ENCODE measurements at places on chromosomes 1 and 21. TPM values are rescaled to one million over a fixed set of nuclear protein-coding genes. Genes with fewer than 3 reads are reported as not detected.

Gene AXDND1
- 0.40 TPM for total RNA-seq

Gene KRTAP19-3
- total RNA-seq: not detected

Gene LTN1
- total RNA-seq: 25.7 TPM

Gene FAM229A
- total RNA-seq: 8.5 TPM

Gene PEAR1
- total RNA-seq: 0.15 TPM

Gene KRTAP11-1
- total RNA-seq: not detected

Gene LRRC41
- 40.6 TPM for total RNA-seq

Gene CFAP126
- total RNA-seq: not detected

Gene TESK2
- total RNA-seq: 3.5 TPM

GRCh38 chr1:182995894-182996293, 27.3 kb upstream of the LAMC1 start:
- no peak overlapping the region for H3K27ac ChIP-seq
- H3K27me3 ChIP-seq: peaks cover 38% of the 10 kb centered on the region
- no peak overlapping the region for H3K4me3 ChIP-seq
- no peaks in the 10 kb centered on the region for H3K36me3 ChIP-seq
- H3K4me1 ChIP-seq: no peaks in the 10 kb centered on the region
- no peak for DNase-seq

GRCh38 chr1:158203693-158204457, 23.2 kb downstream of the CD1D start:
- H3K4me3 ChIP-seq: no peak overlapping the region
- no peaks in the 10 kb centered on the region for H3K36me3 ChIP-seq
- H3K27me3 ChIP-seq: peaks cover 30% of the 10 kb centered on the region
- H3K4me1 ChIP-seq: peaks cover 13% of the 10 kb centered on the region
- H3K27ac ChIP-seq: no peak overlapping the region

GRCh38 chr1:177600321-177600720, 369.5 kb downstream of the SEC16B start:
- H3K4me3 ChIP-seq: no peak overlapping the region
- H3K36me3 ChIP-seq: no peaks in the 10 kb centered on the region
- no peaks in the 10 kb centered on the region for H3K27me3 ChIP-seq
- H3K4me1 ChIP-seq: no peaks in the 10 kb centered on the region

GRCh38 chr1:176696109-176696508, 233.1 kb downstream of the PAPPA2 start:
- DNase-seq: no peak
- no peak overlapping the region for H3K4me3 ChIP-seq
- no peak overlapping the region for H3K27ac ChIP-seq
- H3K36me3 ChIP-seq: no peaks in the 10 kb centered on the region
- no peaks in the 10 kb centered on the region for H3K4me1 ChIP-seq
- no peaks in the 10 kb centered on the region for H3K27me3 ChIP-seq

DNA sequence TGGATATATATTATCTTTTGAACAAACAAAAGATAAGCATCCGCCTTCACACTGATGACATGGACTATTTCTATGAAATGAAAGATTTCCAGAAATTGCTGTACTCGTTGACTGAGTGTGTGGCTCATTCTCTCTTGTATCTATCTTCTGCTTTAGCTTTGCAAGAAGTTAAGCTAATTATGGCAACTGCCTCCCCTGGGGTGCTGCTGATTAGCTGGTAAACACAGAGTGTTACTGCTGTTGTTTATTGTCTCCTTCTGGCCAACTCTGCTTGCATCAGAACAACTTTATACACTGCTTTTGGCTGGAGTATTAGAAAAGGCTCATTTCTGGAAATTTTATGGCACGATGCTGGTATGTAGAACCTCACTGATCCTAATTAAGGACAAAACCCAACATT, 95.6 kb upstream of the SNX7 start:
- DNase-seq: no peak
- H3K36me3 ChIP-seq: no peaks in the 10 kb centered on the region
- H3K27me3 ChIP-seq: no peaks in the 10 kb centered on the region
- H3K4me3 ChIP-seq: no peak overlapping the region
- no peaks in the 10 kb centered on the region for H3K4me1 ChIP-seq
- no peak overlapping the region for H3K27ac ChIP-seq

- H3K36me3 ChIP-seq: peaks cover 4% of the 10 kb centered on the region
- H3K27ac ChIP-seq: no peak overlapping the region
- H3K27me3 ChIP-seq: peaks cover 5% of the 10 kb centered on the region
- no peak for DNase-seq
- H3K4me3 ChIP-seq: no peak overlapping the region
Measured at GRCh38 chr1:160022330-160023310, 9.2 kb downstream of the PIGM start.

GRCh38 chr1:23593556-23594148, 34.4 kb upstream of the ID3 start:
- H3K4me3 ChIP-seq: no peak overlapping the region
- peak overlapping the region; percentile 32 for H3K27ac ChIP-seq
- no peak for DNase-seq
- H3K4me1 ChIP-seq: peaks cover 76% of the 10 kb centered on the region
- no peaks in the 10 kb centered on the region for H3K27me3 ChIP-seq
- peaks cover 2% of the 10 kb centered on the region for H3K36me3 ChIP-seq

DNA sequence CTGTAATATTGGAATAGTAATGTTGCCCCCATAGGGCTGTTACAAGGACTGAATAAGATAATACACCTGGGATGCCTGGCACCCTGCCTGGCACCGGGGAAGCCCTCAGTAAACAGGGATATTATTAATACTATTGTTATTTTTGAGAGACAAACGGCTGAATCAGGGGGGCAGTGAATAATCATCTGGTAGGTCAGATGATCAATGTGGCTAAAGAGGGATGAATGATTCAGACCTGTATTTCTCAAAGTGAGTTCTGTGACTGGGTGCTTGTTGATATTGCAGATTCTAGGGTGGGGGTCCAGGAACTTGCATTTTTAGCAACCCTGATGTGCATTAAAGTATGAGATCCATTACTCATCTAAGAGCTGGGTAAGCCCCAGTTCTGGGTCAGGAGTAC, 46.2 kb upstream of the BCL10 start:
- no peak overlapping the region for H3K4me3 ChIP-seq
- no peak overlapping the region for H3K27ac ChIP-seq
- peaks cover 60% of the 10 kb centered on the region for H3K27me3 ChIP-seq
- H3K36me3 ChIP-seq: no peaks in the 10 kb centered on the region

DNA sequence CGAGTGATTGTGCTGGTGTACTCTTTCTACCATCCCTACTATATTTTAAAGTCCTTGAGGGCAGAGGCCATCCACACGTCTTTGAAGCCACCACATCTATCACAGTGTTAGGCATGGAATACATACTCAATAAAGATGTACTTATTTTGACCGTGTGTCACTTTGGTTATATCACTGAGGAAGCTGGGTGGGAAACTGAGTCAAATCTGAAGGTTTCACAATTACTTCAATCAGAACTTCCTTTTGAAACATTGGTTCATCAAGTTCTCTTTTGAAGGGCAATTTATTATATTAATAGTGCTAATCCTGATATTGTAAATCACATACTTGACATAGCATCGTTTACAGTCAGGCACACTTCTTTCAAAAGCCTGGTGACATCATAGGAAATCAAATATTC, 53.3 kb upstream of the ATP1B1 start:
- H3K27ac ChIP-seq: no peak overlapping the region
- H3K36me3 ChIP-seq: no peaks in the 10 kb centered on the region
- H3K27me3 ChIP-seq: peaks cover 16% of the 10 kb centered on the region
- no peak overlapping the region for H3K4me3 ChIP-seq
- H3K4me1 ChIP-seq: peaks cover 18% of the 10 kb centered on the region

DNA sequence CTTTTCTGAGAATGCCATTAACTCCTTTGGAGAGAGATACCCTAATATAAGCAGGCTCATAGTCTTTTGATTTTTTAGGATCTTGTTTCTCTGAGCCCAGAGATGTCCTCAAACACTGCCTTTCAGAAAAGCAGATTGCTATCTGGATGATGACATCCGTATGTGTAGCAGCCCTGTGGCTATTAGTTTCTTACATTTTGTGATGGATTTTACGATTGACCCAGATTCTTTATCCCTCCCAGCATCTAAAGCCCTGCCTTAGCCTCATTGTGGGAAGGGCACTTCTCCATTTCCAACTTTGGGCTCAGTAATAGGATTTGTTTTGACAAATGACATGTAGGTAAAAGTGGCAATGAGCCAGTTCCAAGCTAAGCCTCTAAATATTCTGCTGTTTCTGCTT, 300.3 kb downstream of the TTLL7 start:
- no peak overlapping the region for H3K4me3 ChIP-seq
- no peak for DNase-seq
- H3K27me3 ChIP-seq: no peaks in the 10 kb centered on the region

DNA sequence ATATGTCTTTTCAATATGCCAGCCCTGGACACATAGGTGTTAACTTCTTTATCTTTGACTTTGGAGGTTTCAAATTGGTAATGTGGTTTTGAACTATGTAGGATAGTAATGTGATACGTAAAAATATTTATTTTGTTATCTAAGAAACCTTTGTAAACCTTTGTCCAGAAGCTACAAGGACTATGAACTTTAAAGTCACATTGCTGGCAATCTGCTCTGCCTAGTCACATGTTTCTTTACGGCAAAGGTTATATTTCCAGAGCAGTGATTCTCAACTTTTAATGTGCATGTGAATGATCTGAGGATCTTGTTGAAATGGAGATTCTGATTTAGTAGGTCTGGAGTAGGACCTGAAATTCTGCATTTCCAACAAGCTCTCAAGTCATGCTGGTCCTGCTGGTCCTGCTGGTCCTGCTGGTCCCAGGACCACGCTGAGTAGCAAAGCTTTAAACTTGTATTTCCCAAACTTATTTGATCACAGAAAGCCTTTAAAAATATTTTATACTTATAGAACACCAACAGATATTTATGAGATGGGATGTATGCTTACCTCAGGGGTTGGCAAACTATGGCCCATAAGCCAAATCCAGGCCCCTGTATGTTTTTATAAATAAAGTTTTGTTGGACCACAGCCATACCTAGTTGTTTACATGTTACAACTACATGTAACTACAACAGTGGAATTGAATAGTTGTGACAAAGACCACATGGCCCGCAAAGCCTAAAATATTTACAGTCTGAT, 57.9 kb upstream of the QSOX1 start:
- DNase-seq: no peak
- H3K36me3 ChIP-seq: peaks cover 48% of the 10 kb centered on the region
- H3K4me3 ChIP-seq: no peak overlapping the region
- H3K27me3 ChIP-seq: no peaks in the 10 kb centered on the region
- no peak overlapping the region for H3K27ac ChIP-seq

- peaks cover 5% of the 10 kb centered on the region for H3K4me1 ChIP-seq
- no peak overlapping the region for H3K27ac ChIP-seq
- no peak overlapping the region for H3K4me3 ChIP-seq
- no peak for DNase-seq
- H3K36me3 ChIP-seq: peaks cover 53% of the 10 kb centered on the region
Measured at GRCh38 chr1:184698016-184698415, 56.6 kb downstream of the EDEM3 start.

DNA sequence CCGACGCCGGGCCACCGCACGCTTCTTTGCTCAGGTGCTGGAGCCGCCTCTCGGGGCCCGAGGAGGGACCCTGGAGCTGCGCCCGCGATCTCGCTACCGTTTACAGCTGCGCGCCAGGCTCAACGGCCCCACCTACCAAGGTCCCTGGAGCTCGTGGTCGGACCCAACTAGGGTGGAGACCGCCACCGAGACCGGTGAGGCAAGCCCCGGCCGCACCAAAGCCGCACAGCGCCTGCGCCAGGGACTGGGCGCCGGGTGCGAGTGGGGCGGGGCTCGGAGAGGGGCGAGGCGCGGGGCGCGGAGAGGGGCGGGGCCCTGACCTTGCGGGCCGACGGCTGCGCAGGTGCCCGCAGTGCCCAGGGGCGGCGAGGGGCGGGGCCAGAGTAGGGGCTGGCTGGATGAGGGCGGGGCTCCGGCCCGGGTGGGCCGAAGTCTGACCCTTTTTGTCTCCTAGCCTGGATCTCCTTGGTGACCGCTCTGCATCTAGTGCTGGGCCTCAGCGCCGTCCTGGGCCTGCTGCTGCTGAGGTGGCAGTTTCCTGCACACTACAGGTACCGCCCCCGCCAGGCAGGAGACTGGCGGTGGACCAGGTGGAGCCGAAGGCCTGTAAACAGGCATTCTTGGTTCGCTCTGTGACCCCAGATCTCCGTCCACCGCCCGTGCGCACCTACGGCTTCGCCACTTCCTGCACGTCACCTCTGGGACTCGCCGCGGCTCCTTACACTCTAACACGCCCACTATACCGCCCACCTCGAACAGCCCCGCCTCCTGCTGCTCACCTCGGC, 9.8 kb upstream of the CDC20 start:
- peak; percentile 76 for DNase-seq
- H3K36me3 ChIP-seq: no peaks in the 10 kb centered on the region
- no peaks in the 10 kb centered on the region for H3K27me3 ChIP-seq
- peaks cover 17% of the 10 kb centered on the region for H3K4me1 ChIP-seq
- H3K4me3 ChIP-seq: peak overlapping the region; percentile 74
- H3K27ac ChIP-seq: peak overlapping the region; percentile 91

DNA sequence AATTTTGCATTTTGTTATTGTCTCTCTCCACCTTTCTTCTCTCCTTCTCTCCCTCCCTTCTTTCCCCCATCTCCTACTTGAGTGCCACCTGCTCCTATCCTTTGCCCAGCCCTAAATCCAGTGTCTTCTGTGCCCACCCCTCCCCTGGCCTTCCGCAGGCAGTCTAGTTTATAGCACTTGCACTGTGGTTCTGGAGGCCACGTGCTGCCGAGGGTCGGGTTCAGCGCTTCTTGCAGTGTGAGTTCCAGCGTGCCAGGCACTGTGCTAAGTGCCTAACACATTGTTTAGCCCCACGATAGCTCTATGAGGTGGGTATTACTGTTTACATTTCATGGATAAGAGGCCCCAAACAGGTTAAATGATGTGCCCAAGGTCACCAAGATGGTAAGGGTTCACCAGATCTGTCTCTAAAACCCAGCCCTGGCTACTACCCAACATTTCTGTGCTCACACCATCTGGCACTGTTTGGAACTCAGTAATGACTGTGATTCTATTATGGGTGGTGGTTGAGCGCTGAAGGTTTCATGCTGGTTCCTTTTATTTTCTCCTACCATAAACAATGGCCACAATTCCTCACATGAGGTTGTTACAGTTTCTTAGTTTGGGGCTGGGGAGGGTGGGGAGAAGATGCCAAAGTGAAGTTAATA, 14.1 kb upstream of the ATP1A4 start:
- H3K27ac ChIP-seq: no peak overlapping the region
- peaks cover 14% of the 10 kb centered on the region for H3K27me3 ChIP-seq
- no peaks in the 10 kb centered on the region for H3K36me3 ChIP-seq
- no peaks in the 10 kb centered on the region for H3K4me1 ChIP-seq

GRCh38 chr21:18991846-18992245, 588.3 kb upstream of the TMPRSS15 start:
- no peak overlapping the region for H3K4me3 ChIP-seq
- H3K27ac ChIP-seq: no peak overlapping the region
- H3K36me3 ChIP-seq: no peaks in the 10 kb centered on the region

DNA sequence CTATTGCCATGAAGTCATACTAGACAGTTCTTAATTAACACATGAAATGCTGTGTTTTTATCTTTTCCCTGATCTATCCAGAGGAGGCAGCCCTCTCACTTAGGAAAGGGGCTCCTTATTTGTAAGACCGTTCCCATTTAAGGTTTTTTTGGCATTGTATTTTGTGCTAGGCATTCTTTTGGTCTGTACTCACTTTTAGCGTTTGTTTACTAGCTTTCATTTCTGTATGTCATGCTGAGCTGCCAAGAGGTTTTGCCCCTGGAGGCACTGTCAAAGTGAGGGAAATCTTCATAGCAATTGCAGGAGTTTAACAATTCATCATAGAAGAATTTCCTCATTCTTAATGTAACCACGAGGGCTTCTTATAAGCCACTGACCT, 59.5 kb downstream of the MTR start:
- peaks cover 60% of the 10 kb centered on the region for H3K36me3 ChIP-seq
- no peak for DNase-seq
- no peaks in the 10 kb centered on the region for H3K4me1 ChIP-seq
- H3K4me3 ChIP-seq: no peak overlapping the region
- H3K27ac ChIP-seq: no peak overlapping the region
